ENCODE measurements at places on chromosomes 7 and 10.

DNA sequence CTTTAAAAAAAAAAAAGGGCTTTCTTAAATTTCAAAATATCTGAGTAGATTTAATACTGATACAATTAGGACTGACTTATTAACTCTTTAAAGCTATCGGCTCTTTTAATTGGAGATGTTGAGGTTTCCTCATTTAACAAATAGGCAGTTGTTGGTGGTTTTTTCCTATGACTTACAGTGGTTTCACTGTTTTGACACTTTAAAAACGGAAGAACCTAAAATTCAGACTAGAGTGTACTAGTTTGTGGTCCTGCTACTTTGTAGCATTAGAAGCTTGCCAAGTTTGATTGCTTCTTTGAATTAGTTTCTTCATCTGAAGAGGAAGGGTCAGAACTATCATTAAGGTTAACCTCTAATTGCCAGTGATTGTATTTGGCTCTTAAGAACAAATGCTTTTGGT is 27.7 kb downstream of the CUL1 start:
- peak; percentile 69 for DNase-seq

DNA sequence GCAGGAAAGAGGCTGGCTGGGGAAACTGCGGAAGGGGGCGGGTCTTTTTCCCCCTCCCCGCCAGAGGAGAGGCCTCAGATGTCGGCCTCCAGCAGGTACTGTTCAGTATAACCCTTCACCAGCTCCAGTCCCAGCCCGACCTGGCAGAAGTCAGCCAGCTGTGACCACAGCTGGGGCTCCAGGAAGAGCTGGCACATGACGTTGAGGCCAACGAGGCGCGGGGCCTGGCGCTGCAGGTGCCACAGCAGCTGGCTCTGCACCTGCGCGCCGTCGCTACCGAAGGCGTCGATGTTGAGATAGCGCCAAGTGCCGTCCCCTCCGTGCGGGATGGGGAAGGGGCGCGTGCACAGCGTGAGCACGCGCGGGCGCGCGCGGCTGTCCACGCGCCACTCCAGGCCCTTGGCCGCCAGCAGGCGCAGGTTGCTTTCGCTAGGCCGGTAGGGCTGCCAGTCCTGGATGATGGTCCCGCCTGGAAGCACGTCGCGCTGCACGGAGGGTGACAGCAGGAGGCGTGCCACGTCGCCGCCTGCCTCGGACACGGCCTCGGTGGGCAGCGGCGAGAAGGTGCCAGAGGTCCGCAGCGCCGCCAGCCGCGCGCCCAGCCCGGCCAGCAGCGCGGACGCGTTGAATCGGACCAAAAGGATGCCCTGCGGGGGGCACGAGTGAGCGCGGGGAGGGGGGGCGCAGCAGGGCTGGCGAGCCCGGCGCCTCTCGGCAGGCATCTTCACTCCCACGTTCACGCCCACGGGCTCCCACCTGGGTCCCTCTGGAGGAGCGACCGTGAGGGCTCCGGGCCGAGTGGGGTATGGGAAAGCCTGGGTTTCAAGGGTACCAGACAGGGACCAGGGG is 6.9 kb upstream of the VGF start:
- no peak for DNase-seq

GRCh38 chr7:27102581-27103442 is at the start of gene HOXA2:
Gene HOXA2 (minus strand): TSS chr7:27102683. CDS start chr7:27102500, 183 bp downstream.
- DNase-seq = no peak

GRCh38 chr7:148289630-148290029 is 300.9 kb upstream of the C7orf33 start:
- DNase-seq = no peak

GRCh38 chr10:7424919-7425318 is 14.1 kb upstream of the SFMBT2 start:
- no peak for DNase-seq

- DNase-seq = no peak
Measured at GRCh38 chr7:33642312-33642711, 263.0 kb upstream of the BMPER start.

DNA sequence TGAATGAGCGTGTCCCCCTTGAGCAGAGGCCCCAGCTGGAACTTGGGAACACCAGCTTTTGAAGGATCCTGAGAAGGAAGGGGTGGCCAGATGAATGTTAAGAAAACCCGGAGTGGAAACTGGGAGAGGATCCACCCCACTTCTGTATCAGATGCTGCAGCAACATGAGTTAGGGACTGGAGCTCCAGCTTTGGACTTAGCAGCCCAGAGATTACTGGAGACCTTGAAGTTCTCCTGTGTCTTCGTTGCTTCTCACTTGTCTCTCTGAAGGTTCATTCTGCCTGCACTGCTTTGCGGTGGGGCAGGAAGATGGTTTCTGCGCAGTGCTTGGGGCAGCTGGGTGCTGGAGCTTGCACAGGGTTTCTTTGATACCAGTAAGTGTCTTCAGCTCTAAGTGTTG is 9.3 kb downstream of the TMEM248 start:
- DNase-seq = no peak

- DNase-seq = no peak
Measured at GRCh38 chr7:29319719-29320521, 125.3 kb downstream of the CHN2 start.
